ENCODE measurements at places on chromosomes 2 and 18. TPM values are rescaled to one million over a fixed set of nuclear protein-coding genes. Genes with fewer than 3 reads are reported as not detected.

- no peak for DNase-seq
Observed at GRCh38 chr2:199201539-199201938, 256.2 kb downstream of the SATB2 start.

ABCG5 gene
- total RNA-seq = not detected

DNA sequence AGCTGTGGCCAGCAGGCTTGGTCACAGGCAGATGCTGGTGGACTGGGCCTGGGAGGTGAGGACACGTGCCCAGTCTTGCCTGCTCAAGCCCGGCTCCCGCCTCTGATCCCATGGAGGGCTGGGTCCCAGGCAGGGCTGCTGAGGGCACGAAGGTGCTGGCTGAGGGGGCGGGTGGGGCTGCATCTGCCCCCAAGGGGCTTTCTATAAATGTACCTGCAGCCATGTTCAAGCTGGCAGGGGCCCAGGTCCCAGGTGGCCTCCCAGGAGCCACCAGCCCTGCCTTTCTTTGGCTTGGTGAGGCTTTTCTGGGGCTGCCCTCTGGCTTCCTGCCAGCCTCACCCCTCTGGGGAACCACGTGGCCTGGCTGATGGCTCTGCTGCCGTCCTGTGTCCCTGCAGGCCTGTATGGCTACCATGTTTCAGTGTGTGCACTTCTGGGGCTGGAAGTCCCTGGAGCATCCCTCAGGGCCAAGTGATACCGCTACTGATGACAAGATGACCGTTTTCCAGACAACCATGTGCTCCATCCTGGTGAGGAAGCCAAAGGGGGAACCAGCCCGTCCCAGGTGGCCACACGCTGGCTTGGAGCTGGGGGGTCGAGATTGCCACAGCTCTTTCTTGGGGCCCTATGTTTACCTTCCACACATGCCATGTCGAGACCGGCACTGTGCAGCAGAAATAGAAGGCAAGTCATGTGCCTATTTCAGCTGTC, 23.2 kb downstream of the HJURP start:
- no peak for DNase-seq

GRCh38 chr2:11421863-11422490, 44.0 kb downstream of the E2F6 start:
- DNase-seq = no peak

GRCh38 chr2:225597911-225598310, 198.4 kb downstream of the NYAP2 start:
- no peak for DNase-seq

Measured in PC-9 (cell line).